ENCODE measurements at places on chromosomes 1 and 21.

GRCh38 chr1:156704930-156705320, 458 bp downstream of the CRABP2 start:
- DNase-seq = no peak

DNA sequence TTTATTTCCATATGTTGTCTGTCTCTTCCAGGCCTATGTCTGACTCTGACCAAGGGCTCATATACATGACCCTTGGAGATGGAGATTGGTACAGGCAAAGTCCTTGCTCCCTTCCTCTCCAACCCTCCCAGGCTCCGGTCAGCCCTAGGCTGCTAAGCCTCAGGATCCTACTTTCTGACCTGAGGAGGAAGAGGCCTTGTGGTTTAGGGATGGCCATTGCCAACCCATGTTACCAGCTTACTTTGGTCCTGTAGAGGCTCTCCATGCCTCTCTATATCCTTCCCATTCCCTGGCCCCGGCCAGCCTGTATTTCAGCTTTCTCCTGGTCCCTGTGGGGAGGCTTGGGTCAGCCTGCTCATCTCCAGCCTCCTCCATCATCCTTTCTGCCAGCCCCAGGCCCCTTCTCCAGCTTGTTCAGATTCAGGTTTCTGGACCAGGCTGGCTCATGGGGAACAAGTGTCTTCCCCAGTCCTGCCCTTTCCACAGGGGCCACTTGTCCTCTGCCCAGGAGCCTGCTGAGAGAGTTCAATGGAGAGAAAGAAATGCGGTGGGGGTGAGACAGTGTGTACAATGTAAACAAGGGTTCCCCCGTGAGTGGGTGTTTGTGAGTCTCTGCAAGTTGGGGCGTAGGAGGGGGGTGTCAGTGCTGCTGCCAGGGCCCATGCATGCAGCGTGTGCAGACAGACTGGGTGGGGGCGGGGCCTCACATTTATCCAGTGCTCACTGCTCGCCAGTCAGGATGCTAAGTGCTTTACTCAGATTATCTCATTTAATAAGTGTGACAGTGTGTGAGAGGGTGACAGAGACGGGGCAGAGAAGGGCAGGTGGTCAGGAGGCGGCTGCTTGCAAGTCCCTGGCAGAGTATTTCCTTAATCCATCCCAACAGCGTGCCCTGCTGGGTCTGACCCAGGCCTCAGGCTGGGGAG, 31.3 kb upstream of the FOXO6 start:
- no peak for DNase-seq

- no peak for DNase-seq
Measured at GRCh38 chr1:32775640-32776337, 41.4 kb downstream of the YARS1 start.

DNA sequence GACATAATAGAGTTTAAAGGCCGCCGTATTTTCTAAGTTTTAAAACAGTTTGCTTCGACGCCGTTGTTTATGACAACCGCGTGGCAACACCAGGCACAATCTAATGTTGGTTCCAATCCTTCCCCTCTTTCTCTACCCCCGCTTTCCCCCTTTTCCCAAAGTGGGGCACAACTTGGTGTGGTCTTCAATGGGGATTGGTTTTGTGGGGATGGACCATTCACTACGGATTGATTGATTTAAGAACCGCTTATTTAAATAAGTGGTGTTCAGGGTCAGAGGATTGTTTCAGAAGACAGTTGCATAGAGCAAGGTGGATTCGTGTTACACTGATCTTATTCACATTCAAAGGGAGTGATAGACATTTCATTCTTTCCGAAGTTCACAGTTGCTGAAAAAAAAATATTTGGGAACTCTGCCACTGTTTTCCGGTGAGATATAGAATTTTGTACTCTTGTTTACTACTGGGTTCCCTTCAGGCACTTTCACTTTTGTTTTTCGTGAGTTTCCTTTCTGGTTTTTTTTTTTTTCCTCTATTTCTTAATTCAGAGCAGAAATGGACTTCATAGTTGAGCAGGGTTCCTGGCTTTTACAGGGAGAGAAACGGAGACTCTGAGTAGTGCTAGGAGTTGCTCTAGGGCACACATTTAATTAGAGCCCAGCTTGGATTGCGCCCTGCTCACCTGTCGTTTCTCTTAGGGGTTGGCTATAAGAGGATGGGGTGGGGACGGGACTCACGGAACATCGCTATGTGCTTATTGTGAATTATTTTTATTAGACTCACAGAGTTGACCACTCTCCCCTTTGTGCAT, 79.6 kb upstream of the AK4 start:
- DNase-seq = no peak

DNA sequence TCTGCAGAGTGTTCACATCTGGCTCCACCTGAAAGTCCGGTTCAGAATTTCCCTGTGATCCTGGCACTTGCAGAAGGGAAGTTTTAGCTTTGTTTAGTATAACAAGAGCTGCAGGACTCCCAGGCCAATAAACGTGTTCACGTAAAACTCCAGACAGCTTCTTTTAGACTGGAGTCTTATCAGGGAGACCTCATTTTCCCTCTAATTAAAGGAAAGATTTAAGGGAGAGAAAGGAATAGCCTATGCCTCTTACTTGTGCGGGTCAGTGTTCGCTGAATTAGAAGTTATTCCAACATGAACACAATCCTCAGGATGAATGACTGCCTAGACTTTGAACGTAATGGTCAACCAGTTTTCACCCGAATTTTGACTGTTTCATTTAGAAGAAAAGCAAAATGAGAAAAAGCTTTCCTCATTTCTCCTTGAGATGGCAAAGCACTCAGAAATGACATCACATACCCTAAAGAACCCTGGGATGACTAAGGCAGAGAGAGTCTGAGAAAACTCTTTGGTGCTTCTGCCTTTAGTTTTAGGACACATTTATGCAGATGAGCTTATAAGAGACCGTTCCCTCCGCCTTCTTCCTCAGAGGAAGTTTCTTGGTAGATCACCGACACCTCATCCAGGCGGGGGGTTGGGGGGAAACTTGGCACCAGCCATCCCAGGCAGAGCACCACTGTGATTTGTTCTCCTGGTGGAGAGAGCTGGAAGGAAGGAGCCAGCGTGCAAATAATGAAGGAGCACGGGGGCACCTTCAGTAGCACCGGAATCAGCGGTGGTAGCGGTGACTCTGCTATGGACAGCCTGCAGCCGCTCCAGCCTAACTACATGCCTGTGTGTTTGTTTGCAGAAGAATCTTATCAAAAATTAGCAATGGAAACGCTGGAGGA, 202.1 kb upstream of the SGIP1 start:
- no peak for DNase-seq

- DNase-seq = no peak
Measured at GRCh38 chr1:1206376-1206965, at the start of gene TNFRSF18. TSS of gene TNFRSF18 (minus strand) at chr1:1206592. CDS start at chr1:1206571, 21 bp downstream.

GRCh38 chr1:162849711-162850110, 11.3 kb downstream of the CCDC190 start:
- no peak for DNase-seq

DNA sequence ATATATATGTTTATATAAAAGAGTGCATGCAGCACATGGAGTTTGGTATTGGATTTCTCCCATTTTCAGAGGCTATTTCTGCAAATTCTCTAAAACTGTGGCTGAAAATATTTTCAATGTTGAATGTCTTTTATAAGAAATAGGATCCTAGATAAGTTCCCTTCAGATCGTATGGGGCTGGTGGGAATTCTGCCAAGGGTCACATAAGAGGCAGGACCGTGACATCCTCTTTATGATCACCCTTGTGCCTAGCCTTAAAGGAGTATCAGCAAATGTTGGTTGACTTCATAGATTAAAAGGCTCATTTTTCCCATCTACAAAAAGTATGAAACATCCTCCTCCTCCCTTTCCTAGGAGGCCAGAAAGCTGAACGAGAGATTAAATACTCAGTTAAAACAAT, 1.3 kb upstream of the IFNAR2 start:
- no peak for DNase-seq

DNA sequence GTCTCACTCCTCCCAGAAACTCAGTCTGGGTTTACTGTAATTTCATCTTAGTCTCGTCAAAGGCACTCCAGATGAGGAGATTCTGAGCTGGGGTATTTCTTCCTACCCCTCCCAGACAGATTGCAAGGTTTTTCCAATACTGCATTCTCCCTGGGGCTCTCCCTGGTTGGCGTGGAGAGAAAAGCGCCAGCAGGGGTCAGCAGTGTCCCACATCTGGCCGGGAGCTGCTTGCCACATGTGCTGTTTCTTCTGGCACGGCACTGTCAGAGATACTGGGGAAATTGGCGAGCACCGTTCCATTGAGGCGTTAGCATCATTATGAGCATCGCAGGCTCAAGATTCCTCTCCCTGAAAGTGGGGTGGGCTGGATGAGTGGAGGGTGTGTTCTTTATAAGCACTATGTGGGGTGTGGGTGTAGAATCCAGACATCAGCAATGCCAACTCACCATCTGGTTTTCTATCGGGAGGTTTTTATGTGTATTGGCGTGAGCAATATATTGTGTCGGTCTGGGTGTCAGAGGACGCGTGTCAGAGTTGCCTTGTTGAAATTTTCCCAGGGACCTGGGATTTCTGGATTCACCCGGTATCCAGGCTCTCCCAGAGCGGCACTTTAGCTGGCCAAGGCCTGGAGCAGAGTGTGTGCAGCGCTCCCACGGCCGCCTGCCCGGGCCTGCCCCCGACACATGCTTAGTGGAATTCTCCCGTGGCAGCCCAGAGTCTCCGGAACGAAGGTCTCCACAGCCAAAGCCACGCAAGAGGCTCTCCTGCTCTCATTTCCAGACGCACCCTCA, 8.0 kb upstream of the NAV1 start:
- no peak for DNase-seq

DNA sequence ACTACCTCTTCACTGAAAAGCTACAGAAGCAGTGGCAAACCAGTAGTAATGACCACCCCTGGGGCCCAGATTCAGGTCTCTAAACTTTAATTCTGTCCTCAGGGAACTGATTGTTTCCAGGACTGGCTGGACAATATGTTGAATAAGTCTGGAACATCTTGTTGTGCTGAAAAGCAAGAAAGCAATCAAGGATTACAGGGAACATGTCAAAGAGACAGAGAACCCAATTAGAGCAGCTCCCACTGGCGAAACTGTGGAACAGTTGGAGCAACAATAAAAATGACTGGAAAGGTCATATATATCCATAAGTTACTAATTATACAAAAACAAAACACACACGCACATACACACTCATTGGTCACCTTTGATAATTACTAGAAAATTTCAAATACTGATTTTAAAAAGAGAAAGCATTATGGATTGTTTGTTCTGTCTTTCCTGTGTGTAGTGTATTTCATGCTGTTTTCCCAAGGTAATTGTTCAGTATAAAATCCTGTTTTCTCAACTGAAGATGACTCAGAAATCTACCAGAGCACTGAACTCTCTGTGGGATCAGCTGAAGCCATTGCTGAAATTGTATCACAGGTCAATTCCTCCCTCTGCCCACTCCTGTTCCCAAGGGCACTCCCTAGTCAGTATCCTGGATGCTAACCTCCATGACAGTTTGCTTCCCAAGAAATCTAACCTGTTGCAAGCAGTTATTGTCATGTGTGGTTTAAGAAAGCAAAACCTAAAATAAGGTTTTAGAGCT, 83.6 kb upstream of the RGS1 start:
- DNase-seq = no peak

Data from activated T-helper 1 cell treated with Interleukin-2 at 50 U/mL for 16 hours (primary cell).